Occipital lobe (tissue), 3 donors: ENCODE measurements at places on chromosomes 12 and 14. TPM values are rescaled to one million over a fixed set of nuclear protein-coding genes. Genes with fewer than 3 reads are reported as not detected.

- DNase-seq = no peak
Measured at GRCh38 chr12:75564852-75565251, 53.4 kb upstream of the KRR1 start.

GRCh38 chr14:104938436-104938835 is 13.8 kb downstream of the PLD4 start:
- no peak for DNase-seq

The TEX22 gene
- total RNA-seq = 0.31 TPM

The AQP2 gene
- total RNA-seq = not detected
